ENCODE measurements at places on chromosomes 7 and 10.

DNA sequence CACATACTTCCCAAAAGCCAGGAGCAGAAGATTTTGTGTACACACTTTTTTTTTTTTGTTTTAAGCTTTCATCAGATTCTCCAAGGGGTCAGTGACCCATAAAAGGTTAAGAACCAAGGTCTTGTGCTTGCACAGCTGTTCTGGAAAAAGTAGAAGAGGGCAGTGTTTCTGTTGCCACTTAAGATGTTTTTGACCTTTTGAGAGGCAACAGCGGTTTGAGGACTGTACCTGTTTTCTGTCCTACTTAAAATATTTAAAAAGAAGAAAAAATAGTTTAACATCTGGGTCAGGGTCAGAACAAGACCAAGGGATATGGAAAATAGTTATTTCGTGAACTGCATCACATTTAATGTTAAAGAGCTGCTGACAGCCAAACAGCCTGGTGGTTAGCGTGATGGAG lies 32.9 kb downstream of the AUTS2 start:
- no peak for DNase-seq

DNA sequence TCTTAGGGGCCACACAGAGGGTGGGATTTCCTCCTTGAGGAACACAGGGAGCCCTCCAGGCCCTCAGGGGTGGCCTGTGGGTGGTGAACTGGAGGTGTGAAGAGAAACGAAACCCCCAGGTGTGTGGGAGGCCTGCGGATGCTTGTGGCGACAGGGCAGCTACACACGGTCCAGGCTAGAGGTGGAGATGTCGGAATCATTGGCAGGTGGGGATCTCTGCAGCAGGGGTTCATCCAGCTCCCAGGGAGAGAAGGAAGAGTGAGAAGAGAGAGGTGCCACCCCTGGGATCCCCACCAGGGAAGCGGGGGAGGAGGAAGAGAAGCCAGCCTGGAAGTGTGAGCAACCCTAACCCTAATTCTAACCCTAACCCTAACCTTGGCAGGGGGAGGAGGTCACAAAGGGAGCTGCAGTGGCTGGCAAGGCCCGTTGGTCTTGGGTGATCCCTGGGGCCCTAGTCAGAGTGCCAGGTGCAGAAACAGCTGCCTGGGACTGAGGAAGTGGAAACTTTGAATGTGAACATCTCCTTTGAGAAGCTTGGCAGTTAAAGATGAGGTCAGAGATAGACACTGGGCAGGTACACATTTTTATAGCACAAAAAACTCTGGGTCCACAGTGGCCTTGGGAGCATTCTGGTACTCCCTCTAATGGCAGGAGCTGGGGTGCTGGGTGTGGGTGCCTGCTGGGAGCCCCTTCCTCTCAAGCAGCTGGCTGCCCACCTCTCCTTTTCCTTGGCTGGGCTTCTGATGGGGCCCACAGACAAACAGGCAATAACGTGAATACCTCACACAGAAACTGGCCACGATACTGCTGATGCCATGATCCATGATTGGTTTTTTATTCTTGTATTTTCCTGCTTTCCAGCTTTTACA lies 6.8 kb upstream of the AEBP1 start:
- DNase-seq = no peak

DNA sequence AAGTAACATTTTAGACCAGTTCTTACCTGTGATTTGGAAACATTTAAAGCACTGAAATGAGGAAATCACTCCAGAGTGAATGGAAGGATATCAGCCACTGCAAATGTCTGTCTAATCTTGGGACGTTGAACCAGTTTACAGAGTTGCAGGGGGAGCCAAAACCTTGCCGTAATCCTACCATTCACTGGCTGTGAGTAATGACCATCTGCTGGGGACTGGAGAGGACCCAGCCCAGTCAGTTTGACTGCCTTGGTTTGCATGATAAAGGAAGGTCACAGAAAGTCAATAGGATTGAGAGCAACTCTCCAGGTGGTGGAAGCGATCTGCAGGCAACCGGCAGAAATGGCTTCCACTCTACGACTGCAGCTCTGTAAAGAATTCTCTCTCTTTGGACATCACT lies 167.2 kb downstream of the AKR1D1 start:
- DNase-seq = no peak

DNA sequence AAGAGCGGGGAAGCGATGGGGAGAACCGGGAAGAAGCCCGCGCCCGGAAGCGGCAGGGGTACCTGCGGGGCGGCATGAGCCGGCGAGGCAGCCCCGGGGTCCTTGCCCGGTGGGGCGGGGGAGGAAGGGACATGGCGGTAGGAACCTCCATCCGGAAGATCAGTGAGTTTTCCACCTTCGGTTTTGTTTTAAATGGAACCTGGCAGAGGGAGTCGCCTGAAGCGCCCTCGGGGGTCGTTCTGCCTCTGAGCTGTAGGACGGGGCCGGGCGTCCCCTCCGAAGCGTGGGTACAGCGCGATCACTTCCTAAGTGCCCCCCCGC lies 471 bp downstream of the PFKP start:
- no peak for DNase-seq

Measured in activated naive CD4-positive, alpha-beta T cell (primary cell).